ENCODE measurements at places on chromosomes 2 and 18.

- no peak for DNase-seq
Measured at GRCh38 chr2:47654790-47655562, 128.0 kb upstream of the MSH6 start.

GRCh38 chr2:99754210-99754609 lies 264.4 kb upstream of the REV1 start:
- DNase-seq = no peak

DNA sequence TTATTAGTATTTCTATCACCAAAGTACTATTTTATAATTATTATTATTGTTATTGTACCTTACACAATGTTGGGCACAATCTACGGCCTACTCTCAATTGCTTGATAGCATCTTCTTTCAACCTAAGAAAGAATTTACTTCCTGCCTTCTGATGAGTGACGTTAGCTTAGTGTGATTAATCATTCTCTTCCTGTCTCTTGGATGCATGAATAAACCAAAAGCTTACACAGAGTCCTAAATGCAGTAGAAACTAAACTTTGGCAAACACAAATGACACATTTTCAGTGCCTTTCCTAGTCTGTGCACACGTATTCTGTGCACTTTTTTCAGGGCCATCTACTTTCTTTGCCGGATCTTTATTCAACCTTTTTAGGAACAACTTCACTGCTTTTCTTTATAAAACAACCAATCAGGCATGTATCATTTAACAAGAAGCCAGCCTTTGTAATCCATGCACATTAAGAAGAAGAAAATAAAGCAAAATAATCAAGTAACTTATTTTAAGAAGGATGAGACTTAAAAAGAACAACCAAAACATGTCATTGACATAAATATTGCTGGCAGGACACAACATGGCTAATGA lies 19.1 kb downstream of the TRAK2 start:
- DNase-seq = no peak

GRCh38 chr18:60485201-60485600 lies 112.6 kb upstream of the MC4R start:
- no peak for DNase-seq

DNA sequence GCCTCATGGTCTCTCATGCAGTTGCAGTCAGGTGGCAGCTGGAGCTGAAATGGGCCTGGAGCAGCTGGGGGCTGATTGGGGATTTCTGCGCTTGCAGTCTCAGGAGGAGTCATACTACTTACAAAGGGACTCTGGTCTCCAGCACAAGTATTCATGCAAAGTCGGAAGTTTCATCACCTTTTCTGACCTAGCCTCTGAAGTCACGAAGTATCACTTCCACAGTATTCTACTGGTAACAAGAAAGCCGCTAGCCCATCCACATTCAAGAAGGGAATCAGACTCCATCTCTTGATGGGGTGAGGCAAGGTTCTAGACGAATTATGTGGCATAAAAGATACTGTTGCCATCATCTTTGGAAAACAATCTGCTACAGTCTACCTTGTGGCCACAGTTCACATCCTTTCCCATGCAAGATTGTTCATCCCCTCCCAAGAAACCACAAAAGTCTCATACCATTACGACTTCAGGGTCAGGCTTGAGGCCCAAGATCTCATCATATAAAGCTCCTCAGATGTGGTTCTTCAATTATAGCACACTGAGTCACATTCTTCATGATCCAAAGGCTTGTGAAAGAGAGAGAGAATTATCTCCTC lies 95.3 kb downstream of the SMC6 start:
- DNase-seq = no peak

DNA sequence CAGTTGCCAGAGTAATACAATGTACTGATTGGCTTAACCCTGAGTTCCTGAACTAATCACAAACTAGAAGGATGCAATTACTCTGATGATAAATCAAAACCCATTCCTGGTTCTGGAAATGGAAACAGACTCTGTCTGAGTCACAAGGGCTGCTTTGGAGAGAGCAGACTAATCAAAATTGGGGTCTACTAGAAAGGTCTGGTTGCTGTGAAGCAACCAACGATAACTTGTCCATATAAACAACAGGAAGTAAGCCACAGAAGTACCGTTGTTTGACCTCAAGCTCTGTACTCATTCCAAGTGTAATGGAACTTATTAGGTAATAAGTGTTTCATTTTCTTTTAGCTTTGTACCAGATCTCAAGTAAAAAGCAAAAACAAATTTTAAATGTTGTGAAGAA lies 49.7 kb downstream of the RASGRP3 start:
- DNase-seq = no peak

DNA sequence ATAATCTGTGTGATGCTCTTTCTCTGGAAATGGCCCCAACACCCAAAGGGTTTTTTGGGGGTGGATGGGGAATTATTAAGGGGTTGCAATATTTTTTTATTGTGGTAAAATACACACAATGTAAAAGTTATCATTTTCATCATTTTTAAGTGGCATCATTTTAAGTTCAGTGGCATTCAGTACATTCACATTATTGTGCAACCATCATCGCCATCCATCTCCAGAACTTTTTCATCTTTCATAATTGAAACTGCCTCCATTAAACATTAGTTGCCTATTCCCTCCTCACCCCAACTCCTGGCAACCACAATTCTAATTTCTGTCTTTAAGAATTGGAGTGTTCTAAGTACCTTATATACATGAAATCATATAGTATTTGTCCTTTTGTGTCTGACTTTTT lies 90.0 kb downstream of the POLR1A start:
- DNase-seq = no peak

GRCh38 chr2:170823088-170823897 lies 6.6 kb downstream of the GAD1 start:
- no peak for DNase-seq

GRCh38 chr2:229780856-229781773 lies 66.8 kb upstream of the DNER start:
- no peak for DNase-seq

GRCh38 chr18:63148449-63149301 lies 170.9 kb downstream of the BCL2 start:
- no peak for DNase-seq

DNA sequence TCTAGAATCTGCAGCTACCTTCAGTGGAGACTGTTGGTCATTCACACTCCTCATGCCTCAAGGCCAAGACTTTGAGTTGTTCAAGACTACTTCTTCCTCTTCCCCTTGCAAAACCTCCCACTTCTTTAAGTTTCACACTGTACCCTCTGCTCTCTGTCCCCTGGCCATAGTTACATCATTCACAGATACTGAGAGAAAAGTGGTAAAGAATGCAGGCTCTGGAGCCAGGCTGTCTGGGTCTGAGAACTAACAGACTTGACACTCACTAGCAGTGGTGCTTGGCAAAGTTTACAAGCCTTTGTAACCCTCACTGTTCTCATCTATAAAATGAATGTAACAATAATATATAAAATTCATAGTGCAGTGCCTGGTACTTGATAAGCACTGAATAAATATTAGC lies 61.8 kb downstream of the CDH20 start:
- DNase-seq = no peak

GRCh38 chr2:144944546-144945220 lies 424.8 kb upstream of the ZEB2 start:
- no peak for DNase-seq

- DNase-seq = no peak
Measured at GRCh38 chr2:879540-879939, 71.1 kb upstream of the SNTG2 start.
